ENCODE measurements at places on chromosomes 5 and 9.

GRCh38 chr5:132100672-132101261 lies 27.2 kb downstream of the CSF2 start:
- DNase-seq, result no peak

DNA sequence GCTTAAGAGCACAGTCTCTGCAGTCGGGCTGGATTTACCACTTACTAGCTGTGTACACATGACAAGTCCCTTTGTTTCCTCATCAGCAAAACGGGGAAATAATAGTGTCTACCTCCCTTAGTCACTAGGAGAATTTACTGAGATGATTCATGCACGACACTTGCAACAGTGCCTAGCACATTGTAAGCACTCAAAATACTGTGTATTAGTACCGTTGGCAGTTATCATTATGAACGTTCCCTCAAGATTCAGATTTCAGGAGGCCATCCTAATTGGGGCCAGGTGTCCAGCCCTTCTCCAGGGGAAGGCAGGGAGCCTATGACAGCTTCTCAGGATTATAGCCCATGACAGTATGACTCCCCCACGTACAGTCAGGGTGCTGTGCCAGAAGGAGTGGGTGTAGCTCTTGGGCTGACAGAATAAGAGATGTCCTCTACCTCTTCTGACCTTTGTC lies 164.3 kb downstream of the DOCK2 start:
- no peak for DNase-seq

DNA sequence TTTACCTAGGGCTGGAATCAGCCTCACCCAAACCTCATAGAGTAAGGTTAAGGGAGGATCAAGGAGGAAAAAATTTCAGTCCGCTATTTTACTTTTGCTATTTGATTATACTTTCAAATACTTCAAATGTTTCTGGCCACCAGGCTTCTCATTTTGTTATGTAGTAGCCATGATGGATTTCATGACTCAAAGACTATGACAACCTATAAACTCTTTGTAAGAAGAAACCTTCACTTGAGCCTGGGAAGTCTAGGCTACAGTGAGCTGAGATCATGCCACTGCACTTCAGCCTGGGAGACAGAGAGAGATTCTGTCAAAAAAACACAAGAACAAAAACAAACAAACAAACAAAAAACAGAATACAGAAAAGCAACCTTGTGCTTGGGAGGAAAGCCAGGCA lies 293.6 kb upstream of the TNC start:
- no peak for DNase-seq

DNA sequence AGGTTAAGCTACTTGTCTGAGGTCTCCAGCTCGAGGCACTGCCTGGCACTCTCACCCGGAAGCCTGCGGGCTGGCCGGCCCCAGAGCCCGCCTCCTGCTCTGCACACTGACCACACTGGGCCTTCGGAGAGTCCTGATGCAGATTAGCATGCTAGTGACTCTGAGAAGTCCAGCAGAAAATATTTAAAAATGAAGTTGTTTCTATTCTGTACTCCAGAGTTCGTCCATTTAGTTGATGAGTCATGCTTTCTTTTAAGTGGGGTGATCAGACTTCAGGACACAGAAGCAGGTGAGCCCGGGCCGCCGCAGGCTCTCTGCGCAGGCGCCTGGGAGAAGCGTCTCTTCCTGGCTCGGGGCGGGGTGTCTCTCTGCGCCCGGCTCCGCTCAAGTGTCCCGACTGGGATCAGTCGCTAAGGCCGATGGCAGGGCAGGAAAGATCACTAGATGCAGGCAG lies 32.5 kb downstream of the FAM240B start:
- no peak for DNase-seq

DNA sequence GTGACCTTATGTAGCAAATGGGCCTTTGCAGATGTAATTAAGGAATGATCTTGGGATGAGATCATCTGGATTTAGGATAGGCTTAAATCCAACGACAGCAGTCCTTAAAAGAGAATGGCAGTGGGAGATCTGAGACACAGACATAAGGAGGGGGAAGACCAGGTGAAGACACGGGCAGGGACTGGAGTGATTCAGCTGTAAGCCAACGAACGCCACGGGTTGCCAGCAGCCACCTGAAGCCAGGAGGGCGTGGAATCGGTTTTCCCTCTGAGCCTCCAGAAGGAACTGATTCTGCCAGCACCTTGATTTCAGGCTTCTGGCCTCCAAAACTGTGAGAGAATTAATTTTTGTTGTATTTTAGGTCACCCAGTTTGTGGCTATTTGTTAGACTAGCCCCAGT lies 218.6 kb upstream of the ANKRD55 start:
- no peak for DNase-seq

- DNase-seq, result no peak
Measured at GRCh38 chr5:143514616-143515335, 111.3 kb upstream of the NR3C1 start.

DNA sequence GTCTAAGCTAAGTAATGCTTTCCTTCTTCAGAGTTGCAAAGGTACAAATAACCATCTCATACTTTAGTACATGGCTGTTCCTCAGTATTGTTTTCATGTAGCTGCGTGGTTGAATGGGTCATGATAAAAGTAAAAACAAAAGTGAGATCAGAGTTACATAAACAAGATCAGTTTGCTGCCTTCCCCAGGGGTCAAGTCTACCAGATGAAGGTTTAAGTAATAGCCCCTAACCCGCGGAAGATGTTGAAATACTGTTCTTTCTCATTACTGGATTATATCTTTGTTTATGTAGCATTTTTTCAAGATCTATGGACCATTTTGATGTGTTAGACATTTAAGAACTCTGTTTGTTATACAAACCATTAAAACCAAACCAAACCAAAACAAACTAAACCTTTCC lies 34.1 kb upstream of the ARRDC3 start:
- DNase-seq, result no peak

DNA sequence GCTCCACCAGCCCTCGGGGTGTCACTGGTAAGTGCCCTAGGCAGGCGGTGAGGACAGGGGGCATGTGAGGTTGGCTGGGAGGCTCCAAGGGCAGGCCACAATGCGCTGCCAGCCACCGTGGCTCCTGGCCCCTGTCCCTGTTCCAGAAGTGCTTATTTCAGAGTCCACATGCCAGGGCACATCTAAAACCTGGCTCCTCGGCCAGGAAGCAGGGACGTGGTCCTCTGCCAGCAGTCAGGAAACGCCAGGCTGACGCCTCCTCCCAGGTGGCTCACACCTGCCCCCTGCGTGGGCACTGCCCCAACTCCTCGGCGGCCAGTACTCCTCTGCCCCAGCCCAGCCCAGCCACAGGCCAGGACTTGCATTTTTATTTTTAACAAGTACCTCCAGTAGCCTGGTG lies 68.5 kb downstream of the SECISBP2 start:
- no peak for DNase-seq

- DNase-seq, result peak; percentile 35
Measured at GRCh38 chr9:96022445-96023051, 147.1 kb downstream of the ERCC6L2 start.

DNA sequence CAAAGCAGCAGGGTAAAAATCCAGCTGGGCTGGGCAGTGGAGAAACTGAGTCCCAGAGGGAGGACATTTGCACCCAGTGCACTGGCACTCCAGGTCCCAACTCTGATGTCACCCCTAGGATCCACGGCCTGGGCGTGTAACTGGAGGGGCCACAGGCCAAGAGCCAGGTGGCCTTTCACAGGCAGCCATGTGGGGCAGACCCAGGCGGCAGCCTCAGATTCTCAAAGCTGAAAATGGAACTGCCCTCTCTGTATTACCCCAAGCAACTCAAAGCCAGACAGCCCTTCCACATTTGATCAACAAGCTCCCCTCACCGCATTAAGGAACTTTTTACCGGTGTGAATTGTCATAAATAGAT lies 46.7 kb downstream of the RASGEF1C start:
- DNase-seq, result no peak

DNA sequence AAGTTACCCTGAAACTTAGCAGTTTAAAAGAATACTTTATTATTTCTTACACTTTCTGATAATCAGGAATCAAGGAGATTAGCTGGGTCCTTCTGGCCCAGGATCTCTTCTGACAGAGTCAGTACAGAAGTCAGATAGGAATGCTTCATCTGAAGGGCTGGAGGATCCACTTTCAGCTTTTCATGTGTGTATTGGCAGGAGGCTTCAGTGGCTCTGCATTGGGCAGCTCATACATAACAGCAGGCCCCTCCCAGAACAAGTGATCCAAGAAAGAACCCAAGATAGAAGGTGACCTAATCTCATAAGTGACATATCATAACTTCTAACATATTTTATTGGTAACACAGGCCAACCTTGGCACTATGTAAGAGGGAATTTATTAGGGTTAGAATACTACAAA lies 258.4 kb downstream of the HCN1 start:
- DNase-seq, result no peak

DNA sequence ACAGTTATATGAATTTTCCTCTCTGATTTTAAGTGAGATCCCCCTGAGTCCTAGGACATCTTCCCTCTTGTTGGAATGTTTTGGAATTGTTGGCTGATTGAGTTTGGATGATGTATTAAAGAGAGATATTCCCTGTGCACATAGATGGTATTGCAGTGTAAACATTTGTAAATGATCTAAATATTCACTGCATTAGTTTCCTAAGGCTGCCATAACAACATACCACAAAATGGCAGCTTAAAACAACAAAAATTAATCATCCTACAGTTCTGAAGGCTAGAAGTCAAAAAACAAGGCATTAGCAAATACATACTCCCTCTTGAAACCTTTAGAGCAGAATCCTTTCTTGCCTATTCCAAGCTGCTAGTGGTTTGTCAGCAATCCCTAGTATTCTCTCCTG lies 38.0 kb upstream of the MROH2B start:
- DNase-seq, result no peak

DNA sequence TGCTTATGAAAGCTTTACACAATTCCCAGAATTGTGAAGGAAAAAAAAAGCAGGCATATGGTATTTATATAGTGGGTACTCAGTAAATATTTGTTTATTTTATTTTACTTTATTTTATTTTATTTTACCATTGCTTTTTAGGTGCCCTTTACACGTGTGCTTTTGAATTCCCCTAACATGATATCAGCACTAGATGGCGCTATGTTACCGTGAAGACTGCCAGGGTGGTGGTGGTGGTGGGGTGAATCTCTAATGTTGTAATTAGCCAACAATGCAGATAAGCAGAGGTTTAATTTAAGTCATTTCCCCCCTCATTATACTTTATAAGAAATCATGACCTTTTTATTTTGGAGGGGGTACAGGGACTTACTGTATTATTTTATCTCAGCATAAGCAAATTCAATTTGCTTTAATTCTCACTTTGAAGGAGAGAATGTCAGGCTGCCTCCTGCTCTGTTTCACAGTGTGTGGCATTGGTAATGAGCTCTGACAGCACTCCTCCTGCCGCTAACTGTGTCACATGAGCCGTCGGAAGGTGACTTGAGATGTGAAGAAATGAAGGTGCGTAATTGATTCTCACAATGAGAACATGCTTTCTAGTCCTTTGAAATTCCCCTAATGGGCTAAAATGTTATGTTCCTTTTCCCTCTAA lies 165.6 kb downstream of the YTHDC2 start:
- no peak for DNase-seq

GRCh38 chr9:89491694-89492093 lies 6.2 kb downstream of the SEMA4D start:
- no peak for DNase-seq

DNA sequence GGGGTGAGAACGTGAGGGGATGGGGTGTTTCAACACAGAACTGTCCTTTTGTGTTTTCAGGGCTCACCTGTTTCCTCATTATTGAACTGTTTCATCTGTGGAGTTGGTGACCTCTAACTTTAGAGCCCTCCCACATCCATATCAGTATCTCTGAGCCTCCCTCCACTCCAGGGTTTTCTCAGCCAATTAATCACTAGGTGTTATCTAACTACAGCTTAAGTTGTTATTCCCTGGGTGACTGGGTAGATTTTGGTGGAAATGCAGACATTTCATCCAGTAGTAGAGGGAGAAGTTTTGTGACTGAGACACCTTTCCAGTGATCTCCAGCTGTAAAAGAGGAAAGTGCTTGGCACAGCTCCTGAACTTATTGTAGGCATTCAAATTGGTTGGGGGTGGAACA lies 23.7 kb downstream of the PPP3R2 start:
- no peak for DNase-seq

DNA sequence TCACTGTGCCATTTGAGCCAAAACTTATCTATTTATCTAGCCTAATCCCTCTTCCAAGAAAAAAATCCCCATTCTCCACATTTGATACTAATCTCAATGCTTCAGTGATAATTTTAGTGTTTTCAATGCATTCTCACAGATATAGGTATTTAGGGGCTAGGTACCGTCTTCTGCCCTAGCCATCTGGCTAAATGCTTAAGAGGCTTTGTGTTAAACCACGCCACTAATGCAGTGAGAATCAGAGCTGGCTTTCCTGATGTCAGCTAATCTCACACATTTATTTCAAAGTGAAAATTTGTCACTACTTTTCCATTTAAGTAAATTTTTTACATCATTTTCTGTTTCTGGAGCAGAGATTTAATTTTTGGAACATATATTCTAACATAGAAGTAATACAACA lies 479.7 kb downstream of the MAN2A1 start:
- DNase-seq, result no peak

DNA sequence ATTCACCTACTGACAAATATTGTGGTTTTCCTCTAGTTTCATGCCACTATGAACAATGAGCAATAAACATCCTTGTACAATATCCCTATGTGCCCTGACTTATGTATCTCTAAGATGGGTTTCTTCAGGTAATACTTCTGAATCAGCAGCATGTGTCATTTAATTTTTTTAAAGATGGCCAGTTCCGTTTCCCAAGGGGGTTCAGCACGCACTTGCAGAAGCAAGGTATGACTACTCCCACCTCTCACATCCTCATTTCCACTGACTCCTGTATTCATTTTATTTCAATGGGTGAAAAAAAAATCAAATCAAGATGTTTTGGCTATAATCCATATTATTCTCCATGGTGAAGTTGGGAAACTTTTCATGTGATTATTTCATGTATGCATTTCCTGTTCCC lies 14.7 kb upstream of the ADAMTS19 start:
- DNase-seq, result no peak

DNA sequence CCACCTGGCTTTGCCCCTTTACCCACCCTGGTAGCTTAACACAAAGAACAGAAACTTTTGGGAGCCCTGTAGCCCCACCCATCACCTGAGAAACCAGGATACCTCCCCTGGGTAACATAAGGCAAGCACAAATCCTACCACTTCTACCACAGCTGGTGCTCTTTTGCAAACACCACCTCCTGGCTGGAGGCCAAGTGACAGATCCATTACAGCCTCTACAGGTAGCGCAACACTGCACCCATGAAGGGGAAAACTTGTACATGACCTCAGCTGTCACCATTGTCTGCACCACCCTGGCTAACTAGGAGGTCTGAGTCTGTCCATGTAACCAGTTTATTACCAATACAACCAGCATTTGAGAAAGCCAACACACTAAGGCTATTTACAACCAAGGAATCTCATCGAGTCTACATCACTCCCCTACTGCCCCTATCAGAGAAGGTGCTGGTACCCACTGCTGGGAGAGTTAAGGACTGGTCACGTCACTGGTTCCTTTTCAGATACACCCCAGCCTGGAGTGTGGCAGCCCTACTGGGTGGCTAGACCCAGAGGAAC lies 128.6 kb downstream of the PJA2 start:
- no peak for DNase-seq

- no peak for DNase-seq
Measured at GRCh38 chr5:151110122-151110681, 29.4 kb upstream of the TNIP1 start.
